ENCODE measurements at places on chromosomes 3 and 15.

DNA sequence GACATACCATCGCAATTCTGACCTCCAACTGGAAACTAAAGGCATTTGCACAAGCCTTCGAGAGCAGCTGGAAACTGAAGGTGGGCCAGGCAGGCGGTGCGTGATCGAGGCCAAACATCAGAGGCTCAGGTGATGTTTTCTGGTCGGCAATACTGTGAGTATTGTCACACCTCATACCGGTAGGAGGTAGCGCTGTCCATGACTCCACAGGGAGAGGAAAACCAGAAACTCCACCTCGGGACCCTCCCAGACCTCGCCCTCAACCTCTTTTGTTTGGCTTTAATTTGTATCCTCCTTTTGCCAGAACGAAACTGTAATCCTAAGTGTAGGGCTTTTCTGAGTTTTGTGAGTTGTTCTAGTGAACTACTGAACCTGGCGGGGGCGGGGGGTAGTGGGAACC, 43.6 kb downstream of the LDHAL6B start:
- no peak for DNase-seq

GRCh38 chr15:33069161-33069560, 125.4 kb downstream of the FMN1 start:
- no peak for DNase-seq

- DNase-seq, result peak; percentile 94
These were observed 100.8 kb downstream of the CPN2 start for GRCh38 chr3:194250098-194251002.

GRCh38 chr15:31342381-31342780, 15.7 kb downstream of the KLF13 start:
- DNase-seq, result no peak

GRCh38 chr3:177231242-177231641, 34.0 kb upstream of the TBL1XR1 start:
- no peak for DNase-seq

DNA sequence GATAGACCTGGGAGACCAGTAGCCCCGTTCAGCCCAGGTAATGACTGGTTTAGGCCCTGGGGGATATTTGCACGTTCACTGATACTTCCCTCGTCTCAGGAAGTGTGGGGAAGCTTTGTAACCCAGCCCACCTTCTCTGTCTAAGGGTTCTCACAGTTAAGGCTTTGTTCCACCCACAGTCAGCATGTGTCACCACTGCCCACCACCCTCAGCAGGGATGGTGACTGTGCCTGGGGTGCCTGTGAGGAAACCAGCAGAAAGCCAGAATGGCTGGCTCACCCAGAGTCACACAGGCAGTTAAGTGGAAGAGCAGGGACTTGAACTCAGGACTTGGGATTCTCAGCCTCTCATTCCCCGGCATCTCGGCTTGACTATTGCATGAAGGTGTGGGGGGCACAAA, 5.2 kb downstream of the KBTBD13 start:
- DNase-seq, result no peak

GRCh38 chr15:54502416-54503075, 524.3 kb downstream of the UNC13C start:
- DNase-seq, result peak; percentile 2

DNA sequence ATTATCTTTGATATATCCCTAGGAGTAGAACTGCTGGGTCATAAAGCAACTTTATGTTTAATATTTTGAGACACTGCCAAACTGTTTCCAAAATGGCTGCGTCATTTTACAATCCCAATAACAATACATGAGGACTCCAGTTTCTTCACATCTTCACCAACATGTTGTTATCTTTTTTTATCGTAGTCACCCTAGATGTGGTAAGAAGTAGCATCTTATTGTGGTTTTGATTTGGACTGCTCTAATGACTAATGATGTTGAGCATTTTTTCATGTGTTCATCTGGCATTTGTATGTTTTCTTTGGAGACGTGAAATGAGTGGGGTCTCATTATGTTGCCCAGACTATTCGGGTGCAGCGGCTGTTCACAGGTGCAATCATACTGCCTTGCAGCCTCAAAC, 83.8 kb downstream of the MAP4 start:
- DNase-seq, result peak; percentile 8

DNA sequence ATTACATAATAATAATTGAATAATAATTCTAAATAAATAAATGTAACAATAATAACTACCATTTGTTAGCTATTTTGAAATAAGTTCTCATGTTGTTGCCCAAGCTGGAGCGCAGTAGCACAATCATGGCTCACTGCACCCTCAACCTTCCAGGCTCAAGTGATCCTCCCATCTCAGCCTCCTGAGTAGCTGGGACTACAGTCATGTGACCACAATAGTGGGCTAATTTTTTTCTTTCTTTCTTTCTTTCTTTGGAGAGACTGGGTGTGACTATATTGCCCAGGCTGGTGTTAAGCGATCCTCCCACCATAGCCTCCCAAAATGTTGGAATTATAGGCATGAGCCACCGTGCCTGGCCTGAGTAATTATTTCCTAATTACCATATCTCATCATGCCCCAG, 30.9 kb upstream of the KCNMB3 start:
- no peak for DNase-seq

DNA sequence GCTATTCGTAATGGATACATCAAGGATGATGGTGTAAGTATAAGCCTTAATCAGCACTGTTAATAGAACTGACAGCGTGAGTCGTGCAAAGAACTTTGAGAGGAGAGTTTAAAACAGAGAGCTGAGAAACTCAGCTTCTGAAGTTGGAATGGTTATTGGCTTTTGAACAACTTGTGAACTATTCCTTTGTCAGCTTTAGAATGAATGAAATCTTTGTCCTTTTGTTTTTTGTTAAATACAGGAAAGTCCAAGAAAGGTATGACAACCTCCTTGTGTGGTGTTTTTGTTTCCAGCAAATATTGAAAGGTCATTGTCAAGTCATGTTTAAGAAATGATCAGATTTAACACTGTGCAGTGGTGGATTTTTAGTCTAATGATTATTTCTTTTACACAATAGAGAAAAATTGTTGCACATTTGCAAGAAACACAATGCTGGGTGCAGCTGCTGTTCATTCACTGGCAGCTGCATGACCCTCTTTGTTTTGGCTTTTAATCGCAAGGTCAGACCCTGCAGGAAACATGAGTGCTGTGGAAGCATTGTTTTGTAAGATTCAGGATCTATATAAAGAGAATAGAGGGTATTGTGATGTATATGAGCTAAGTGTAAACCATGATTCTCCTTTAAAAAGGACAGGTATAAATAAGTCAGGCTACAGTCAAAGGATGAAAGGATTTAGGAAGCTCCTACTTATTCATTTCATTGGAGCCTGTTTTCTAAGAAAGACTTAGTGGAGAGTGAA, 21.7 kb upstream of the ABHD10 start:
- no peak for DNase-seq

DNA sequence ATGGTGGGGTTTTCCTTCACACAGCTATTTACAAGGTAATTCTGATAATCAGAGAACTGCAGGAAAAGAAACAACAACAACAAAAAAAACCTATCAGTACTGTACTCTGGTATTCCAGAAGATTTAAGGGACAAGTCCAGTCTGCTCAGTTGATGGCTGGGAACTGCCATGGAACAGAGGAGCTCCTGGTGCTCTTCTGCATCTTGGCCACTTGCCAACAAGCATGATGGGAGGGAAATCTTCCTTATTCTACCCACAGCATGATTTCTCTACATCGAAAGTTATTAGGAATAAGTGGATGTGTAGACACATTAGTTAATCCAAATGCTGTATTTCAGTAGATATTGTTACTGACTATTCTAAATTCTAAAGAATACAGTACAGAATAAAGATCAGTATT, 51.7 kb downstream of the RASGRP1 start:
- no peak for DNase-seq

- DNase-seq, result peak; percentile 72
These were observed 19.6 kb downstream of the TIMP4 start for GRCh38 chr3:12139111-12139511.

DNA sequence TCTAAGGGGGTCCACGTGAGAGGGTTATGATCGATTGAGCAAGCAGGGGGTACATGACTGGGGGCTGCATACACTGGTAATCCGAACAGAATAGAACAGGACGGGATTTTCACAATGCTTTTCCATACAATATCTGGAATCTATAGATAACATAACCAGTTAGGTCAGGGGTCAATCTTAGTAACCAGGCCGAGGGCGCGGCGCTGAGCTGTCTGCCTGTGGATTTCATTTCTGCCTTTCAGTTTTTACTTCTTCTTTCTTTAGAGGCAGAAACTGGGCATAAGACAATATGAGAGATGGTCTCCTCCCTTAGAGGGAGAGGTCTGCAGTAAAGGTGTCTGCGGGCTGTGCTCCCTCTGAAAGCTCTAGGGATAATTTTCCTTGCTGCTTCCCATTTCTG, 261.3 kb downstream of the XXYLT1 start:
- DNase-seq, result no peak

DNA sequence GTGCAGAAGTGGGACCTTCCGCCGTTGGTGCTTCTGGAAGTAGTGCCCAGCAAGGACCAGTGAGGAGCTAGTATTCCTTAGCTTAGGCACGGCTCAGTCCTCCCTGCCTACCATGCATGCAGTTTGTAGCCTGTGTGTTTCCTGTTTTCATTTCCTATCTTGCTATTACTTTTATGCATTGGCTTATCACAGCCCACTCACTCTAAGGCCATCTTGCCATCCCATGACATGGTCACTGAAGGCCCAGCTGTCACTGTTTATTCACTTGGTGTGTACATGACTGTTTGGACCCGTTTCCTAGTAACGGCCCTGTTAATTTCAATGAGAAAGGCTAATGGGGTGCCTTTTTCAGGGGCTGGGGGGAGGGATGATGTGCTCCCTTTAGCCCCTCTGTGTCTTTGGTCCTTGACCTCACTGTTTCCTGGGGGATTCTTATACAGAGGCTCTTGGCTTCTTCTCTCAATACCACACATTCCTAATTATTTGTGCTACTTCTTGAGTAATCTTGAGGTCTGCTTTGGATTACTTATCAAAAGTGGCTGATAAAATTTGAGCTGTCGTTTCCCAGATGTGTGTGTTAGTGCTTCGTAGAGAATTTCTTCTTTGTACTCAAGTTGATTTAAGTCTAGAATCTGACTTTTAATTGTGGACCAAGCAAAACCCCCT, 24.5 kb upstream of the TRAK1 start:
- DNase-seq, result peak; percentile 75

DNA sequence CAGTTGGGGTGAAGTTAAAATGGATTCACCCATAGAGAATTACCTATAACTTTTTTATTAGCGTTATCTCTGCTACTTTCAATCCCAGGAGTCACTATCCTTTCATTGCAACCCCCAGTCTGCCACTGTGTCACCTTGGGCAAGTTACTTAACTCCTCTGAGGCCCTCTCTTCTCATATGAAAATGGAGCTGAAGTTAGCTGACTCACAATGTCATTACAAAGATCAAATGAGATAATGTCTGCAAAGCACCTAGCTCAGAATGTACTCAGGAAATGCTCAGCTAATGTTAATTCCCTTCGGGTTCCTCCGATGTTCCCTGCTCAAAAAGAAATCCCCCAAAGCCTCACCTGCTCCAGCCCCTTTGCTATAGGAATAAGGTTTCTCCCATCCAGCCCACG, 50.0 kb downstream of the TRIM42 start:
- no peak for DNase-seq

GRCh38 chr3:184077881-184078280, 19.0 kb upstream of the HTR3E start:
- DNase-seq, result no peak

GRCh38 chr3:173396191-173397041, 1.1 kb upstream of the NLGN1 start:
- no peak for DNase-seq

All from fibroblast of skin of scalp (primary cell).